ENCODE measurements at places on chromosomes 2 and 18.

- DNase-seq: no peak
Observed at GRCh38 chr2:25697559-25698341, 24.4 kb upstream of the DTNB start.

DNA sequence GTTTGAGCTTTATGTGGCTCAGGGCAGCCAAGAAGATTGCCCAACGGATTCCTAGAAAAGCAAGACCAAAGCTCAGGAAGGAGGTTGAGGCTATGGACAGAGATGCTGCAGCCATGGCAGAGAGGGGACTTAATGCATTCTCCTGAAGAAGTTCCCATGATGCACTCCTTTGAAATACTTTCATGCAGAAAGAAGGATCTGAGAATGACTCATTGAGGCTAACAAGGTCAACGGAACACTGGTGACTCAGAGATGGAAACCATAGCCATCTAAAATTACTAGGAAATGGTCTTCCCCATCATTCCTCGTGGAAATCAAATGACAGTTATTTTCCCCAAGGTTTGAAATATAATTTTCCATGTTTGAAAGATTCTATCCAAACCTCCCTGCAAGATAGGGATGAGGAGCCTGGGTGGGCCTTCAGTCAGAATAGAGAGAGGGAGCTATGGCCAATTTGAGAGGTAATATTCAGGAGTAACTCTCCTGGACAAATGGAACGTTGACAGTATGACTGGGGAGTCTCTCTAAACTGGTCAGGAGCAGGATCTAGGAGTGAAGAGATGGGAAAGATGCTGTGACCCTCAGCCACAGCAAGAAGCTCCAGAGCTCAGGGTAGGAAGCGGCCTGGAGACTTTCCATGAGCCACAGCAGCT lies 63.0 kb downstream of the REEP1 start:
- no peak for DNase-seq

DNA sequence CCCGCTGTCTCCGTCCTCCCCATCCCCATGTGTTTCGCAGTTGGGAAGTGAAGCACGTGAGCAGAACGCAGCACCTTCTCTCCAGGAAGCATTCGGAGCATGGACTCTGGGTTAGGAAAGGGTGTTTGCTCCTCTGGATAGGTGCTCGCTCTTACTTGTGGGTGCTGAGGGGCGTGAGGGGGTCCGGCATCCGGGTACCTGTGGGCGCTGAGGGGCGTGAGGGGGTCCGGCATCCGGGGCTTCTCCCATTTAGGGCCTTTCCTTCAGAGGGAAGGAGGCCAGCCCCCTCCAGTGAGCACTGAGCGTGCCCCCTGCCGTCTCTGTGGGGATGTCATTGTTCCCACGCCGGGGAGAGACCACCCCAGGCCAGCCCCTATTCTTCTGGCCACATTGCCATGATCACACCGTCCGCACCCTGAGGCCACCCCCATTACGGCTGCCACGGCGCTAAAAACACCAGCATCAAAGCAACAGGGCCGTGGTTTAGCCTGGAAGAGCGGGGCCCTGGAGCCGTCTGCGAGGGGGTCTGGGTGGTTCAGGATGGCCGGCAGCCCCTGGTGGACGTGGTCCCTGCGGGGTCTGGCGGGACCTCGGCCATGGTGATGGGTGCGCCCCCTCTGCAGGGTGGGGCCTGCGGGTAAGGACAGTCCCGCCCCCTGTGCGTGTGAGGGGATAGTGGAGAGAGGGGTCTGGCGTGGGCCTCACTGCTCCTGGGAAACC lies 41.0 kb downstream of the NFATC1 start:
- no peak for DNase-seq

DNA sequence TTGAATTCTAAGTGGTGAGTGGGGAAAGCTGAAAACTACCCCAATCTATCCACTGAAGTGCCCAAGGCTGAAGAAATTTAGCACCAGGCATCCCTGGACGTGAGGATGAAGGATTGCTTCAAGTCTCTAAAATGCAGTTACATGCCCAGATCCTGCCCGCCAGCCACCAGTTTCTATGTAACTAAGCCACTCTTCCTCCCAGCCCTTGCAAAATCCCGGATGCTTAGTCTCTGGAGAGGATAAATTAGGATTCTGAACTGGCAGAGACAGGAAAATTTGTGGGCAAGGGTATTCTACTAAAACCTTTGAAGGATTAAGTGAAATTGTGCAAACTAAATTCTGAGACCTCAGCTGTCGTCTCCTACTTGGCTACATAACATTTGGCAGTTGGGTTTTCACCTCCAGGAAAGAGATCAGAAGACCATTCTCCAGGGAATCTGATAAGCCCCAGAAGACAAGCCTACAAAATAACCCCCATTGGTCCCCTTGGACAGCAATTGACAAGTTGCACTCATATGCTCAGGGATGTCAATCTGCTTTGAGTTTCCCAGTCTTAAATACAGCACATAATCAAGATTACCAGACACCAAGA lies 93.9 kb upstream of the CD226 start:
- no peak for DNase-seq

GRCh38 chr2:217393585-217394032 lies 533.7 kb upstream of the TNP1 start:
- DNase-seq: peak; percentile 75

- DNase-seq: peak; percentile 54
Observed at GRCh38 chr18:9333441-9334328, 888 bp upstream of the TWSG1 start.

GRCh38 chr2:190511104-190511503 lies 23.4 kb downstream of the NEMP2 start:
- no peak for DNase-seq

DNA sequence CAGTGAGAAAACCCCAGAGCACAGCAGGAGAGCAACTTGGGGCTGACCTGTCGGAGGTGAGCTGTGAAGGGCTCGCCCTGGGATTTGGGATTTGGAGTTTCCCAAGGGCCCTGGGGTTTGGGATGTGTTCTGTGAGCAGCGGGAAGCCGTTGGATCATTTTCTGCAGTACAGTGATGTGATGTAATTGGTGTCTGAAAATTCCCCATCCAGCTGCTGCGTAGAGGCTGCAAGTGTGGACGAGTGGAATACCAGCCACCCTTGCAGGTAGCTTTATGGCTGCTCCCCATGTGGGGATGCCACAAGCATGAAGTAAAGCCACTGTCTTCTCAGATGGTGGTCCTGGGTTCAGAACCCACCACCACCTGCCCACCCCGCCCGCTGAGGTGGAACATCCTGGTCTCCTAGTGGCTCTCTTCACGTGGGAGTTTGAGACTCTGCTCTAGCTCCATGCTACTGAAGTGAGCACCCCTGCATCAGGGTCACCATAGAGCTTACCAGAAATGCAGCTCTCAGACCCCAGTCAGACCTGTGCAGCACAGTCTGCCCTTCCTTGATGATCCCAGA lies 15.0 kb downstream of the IMPA2 start:
- DNase-seq: no peak

- peak; percentile 75 for DNase-seq
Observed at GRCh38 chr2:235723811-235724465, 230.1 kb downstream of the AGAP1 start.
